T-helper 2 cell treated with Interferon-gamma antibody and Interleukin-4, amounts not matched to agents 5 μg/mL and 100 μg/mL, for 36 hours (primary cell): ENCODE measurements at places on chromosomes 16 and 17.

DNA sequence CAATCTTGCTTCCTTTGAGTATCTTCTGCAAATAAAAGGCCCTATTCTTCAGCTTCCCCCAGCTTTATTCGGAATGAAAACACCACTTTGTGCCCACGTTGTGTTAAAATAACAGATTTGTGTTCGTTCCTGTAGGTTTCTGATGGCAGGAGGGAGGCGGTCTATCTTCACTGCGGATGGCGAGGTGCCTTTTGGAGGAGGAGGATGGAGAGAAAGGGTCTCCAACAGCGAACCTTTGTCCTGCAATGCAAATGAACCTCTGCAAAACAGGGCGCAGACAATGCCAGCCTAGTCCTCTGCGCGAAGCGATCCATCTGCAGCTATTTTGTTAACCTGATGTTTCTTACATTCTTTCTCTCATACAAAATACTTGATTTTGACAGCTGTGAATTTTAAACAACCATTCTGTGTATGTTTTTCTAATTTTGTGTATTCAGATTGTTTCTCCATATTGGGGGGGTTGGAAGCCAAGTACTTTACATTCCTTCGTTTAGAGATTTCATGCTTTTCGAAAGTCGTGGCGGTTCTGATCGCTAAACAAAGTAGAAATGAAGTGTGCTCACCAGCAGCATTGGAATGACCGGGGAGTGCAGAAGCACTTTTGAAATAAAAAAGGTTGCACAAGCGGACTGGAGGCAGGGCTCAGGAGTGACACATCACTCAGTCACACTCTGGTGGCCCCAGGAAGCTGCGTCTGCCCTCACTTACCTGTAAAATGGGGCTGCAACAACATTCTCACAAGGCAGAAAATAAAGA, 279.0 kb upstream of the IRX5 start:
- no peak for DNase-seq

- DNase-seq = no peak
Measured at GRCh38 chr16:72092832-72093447, 480 bp downstream of the TXNL4B start.

DNA sequence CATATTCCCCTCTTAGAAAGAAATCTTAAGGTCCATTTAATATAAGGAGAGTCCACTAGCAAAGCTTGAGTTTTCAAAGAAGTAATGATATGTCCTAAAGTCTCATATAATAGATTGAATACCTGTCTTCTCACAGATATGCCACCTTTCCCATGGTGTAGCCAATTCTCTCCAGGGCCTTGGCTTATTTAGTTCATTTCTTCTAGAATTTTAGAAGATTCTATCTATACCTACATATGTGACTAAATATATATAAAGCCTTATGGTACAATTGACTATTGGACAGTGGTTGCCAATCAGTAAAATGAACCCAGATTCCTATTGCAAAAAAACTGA, 370.7 kb upstream of the MAF start:
- no peak for DNase-seq

GRCh38 chr17:72351884-72352346, 231.1 kb downstream of the SOX9 start:
- DNase-seq = no peak

DNA sequence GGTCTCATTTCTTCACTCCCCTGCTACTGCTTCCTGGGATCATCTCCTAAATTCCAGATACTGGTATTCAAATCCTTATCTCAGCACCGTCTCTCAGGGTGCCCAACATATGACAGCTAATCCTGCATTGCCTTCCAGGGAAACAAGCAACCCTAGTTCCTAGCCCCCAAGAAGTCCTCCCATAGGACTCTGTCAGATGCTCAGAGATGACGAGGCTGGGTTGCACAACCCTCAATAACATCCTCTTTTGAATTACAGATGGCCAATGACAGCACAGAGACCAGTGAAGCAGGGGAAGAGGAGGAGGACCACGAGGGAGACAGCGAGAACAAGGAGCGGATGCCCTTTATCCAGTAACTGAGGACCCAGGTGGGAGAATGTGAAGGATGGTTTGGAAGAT, 45.0 kb upstream of the CLEC3A start:
- no peak for DNase-seq

- no peak for DNase-seq
Measured at GRCh38 chr16:66264311-66265047, 102.0 kb upstream of the CDH5 start.

DNA sequence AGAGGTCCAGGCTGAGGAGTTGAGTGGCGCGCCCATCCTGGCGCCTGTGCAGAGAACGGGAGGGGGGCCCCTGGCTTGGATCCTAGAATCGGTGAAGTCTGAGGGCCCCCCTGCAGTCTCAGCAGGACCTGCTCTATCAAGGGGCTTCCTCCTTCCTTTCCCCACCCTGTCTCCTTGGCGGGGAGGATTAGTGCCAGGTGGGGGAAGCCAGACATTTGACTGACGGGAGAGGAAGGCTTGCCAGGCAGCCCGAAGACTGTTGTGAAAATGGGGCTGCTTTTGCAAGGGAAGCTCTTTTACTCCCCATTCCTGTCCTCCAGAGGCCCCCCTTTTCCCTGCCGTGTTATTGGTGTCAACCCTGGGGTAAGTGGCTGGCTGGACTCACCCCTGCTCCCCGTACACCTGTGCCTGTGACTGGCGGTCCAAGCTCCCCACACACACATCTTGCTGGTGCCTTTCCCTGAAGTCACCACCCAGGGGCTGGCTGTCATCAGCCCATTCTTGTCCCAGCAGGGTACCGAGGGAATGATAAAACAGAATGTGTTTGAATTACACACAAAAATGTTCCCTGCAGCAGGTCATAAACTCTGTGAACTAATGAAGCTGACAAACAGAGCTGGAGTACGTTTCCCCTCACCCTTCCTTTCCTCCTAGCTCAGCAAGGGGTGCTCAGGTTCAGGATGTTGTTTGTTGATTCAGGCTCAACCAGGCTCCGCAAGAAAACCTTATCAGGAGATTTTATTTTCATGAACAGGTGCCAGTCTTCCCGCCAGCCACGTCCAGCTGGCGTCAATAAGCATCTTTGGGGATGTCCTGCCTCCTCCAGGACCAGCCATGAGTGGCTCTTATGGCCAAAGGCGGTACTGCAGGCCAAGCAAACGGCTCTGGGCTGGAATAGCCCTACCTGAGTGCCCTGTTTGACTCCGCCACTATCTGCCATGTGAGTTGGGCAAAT, 4.4 kb upstream of the ARMC7 start:
- DNase-seq = no peak
